ENCODE measurements at places on chromosomes 1 and 21.

GRCh38 chr1:162649583-162649982 is 17.3 kb downstream of the DDR2 start:
- DNase-seq, result no peak

DNA sequence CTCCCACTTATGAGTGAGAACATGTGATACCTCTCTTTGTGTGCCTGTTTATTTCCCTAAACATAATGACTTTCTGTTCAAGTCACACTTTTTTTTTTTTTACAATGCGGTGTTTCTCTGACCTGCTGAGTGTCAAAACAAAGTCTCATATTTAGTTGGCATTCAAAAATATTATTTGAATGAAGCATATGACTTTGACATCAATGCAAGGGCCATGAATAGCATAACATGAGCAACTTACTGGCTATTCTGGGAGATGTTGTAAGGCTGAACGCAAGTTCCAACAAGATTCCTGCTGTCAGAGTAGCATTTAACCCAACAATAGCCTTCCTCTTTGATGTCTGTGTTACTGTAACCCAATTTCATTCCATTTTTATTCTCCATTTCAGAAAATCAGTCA is 2.0 kb upstream of the KRTAP19-1 start:
- DNase-seq, result no peak

- no peak for DNase-seq
These were observed 305.7 kb downstream of the MATN1 start for GRCh38 chr1:30417701-30418046.

DNA sequence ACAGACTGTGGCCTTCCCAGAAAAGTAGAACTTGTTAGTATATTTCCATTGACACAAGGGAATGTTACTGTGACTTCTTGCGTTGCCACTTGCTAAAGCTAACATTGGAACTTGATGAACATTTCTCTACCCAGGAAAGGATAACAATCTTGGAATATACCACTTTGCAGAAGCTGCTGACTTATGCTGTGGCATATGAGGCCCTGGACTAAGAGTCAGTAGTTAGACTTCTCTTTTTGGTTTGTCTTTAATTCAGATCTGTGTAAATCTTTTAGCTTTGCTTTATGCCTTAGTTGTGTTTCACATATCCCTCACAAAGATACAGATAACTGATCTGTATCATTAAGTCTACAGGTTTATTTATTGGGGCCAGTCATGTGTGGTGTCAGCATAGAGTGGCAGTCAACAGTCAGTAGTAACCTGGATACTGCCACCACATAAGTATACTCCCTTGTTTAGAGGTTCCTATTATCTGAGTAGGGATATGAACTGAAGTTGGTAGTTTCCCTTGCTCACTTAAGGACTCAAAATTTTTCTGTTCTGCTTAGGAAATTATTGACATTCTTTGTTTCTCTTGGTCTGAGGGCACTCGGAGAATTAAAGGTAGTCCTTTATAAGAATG is 14.7 kb downstream of the RNF2 start:
- no peak for DNase-seq

GRCh38 chr1:4380564-4381168 is 273.7 kb upstream of the AJAP1 start:
- peak; percentile 54 for DNase-seq

DNA sequence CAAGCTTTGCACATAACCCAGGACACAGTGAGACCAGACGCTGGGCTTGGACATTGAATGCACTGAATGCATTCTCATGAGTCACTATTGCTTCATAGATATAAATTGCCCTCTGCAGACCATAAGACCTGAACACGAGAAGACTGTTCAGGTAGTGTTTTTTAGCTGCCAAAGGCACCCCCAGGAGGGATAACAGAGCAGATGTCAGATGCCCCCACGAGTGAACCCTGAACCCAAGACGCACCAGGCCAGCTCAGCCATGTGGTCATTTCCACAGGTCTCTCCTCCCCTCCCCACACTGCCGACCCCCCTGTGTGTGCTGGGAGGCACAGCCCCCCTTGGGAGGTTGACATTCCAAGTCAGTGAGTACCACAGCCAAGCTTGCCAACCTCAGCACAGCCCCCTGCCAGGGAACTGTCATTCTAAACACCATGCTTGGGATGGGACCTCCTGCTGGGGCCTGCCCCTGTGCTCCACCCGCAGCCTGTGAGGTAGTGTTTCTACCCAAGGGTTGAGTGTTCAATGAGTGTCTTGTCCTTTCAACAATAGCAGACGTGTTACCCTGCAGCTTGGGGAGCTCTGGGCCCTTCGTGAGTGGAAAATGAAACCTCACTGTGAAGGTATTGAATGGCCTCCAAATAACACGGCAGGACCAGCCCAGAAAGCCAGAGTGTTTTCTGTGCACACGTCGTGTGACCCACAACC is 68.2 kb downstream of the PSMG1 start:
- DNase-seq, result no peak

DNA sequence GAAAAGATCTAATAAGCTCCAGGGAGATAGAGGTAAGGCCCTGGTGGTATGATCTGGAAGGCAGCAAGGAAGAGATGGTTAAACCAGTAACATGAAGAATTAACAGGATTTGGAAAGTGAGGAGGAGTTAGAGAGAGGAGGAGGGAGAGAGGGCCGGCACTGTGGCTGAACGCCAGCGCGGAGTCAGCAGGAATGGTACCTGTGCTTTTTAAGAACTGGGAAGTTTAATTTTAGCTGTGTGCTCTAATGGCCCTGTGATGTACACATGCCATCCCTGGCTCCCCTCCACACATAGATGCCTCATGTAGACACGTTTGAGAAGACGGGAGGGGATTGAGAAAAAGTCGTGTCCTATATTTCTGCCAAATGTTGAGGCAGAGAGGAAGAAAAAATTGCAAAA is 13.8 kb upstream of the AVPR1B start:
- no peak for DNase-seq

- DNase-seq, result no peak
These were observed 59.7 kb downstream of the RGL1 start for GRCh38 chr1:183864611-183865010.

- no peak for DNase-seq
These were observed 27.0 kb upstream of the SARS1 start for GRCh38 chr1:109186733-109187086.

DNA sequence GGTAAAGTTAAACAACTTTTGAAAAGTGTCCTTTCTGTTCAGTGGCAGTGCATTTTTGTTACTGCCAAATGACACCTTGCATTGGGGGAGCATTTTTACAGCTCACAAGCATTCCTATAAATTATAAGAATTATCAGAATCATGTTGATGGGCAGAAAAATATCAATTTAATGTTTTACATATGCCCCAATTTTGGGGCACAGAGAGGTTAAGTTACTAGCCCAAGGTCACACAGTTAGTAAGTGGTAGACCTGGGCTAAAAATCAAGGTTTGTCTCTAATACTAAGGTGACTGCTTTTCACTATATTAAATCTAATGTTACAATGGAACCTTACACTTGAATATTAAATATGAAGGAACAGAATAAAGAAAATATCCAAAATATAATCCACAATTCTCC is 180.1 kb upstream of the IVNS1ABP start:
- no peak for DNase-seq

DNA sequence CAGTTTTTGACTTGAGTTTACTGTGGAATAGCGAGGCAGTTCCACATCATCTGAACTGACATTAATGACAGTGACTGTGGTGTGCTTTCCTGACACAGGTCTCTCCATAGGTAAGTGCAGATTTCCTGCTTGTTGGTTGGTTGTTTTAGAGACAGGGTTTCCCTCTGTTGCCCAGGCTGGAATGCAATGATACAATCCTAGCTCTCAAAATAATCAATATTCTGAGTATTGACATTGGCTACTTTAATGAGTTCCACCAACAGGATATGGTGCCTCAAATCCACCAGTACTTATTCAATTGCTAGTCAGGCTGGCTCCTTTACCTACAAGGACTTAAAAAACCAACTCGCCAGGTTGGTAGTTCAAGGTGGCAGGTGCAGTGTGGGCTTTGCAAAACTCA is 63.8 kb downstream of the CLSTN1 start:
- DNase-seq, result no peak

GRCh38 chr1:201732351-201732750 is 96.6 kb upstream of the IPO9 start:
- DNase-seq, result no peak

- DNase-seq, result no peak
These were observed 4.1 kb upstream of the TTLL10 start for GRCh38 chr1:1169429-1170214.

DNA sequence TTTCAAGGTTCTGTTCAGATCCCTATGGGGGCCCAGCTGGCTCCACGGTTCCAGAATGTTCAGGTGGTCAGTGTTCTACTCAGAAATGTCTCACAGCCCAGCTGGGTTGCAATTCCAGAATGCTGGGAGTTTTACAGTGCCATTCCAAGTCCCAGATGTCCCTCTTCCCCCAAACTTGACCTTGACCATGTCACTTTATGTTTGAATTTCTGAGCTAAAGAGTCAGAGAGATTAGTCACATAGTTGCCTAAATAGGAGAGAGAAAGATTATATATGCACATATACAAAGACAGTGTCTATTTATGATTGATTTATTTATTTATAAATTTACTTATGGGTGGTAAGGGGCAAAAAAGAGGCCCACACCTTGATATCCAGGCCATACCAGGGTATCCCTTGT is 2.5 kb downstream of the GPR3 start:
- DNase-seq, result no peak

- DNase-seq, result no peak
These were observed 24.6 kb downstream of the MIXL1 start for GRCh38 chr1:226248091-226248490.

GRCh38 chr21:32940079-32941014 is 85.4 kb upstream of the OLIG2 start:
- peak; percentile 37 for DNase-seq

- DNase-seq, result no peak
These were observed 595.5 kb upstream of the CHRM3 start for GRCh38 chr1:238790882-238791281.

- no peak for DNase-seq
These were observed 61.4 kb upstream of the HMCN1 start for GRCh38 chr1:185672719-185673360.

- peak; percentile 49 for DNase-seq
These were observed 58.9 kb upstream of the CTTNBP2NL start for GRCh38 chr1:112337028-112337531.

- no peak for DNase-seq
These were observed 61.2 kb downstream of the NRIP1 start for GRCh38 chr21:15003463-15004135.

- no peak for DNase-seq
These were observed 48.5 kb downstream of the FH start for GRCh38 chr1:241470908-241471590.

DNA sequence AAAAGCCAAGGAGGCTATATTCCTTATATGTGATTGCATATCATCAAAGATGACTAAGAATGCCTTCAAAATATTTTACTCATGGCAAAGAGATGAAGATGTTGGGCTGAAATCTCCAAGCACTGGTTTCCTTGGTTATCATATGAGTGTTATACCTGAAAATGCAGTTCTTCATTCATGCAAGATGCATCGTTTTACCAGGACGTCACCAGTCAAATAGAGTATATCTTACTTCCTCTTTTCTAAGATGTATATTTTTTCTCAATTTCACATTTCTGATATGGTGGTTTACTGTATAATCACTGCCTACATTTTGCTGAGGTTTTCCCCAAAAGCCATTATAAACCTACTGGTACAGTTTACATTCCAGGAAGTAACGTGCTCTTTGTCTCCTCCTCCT is 1085.7 kb downstream of the NCAM2 start:
- no peak for DNase-seq

DNA sequence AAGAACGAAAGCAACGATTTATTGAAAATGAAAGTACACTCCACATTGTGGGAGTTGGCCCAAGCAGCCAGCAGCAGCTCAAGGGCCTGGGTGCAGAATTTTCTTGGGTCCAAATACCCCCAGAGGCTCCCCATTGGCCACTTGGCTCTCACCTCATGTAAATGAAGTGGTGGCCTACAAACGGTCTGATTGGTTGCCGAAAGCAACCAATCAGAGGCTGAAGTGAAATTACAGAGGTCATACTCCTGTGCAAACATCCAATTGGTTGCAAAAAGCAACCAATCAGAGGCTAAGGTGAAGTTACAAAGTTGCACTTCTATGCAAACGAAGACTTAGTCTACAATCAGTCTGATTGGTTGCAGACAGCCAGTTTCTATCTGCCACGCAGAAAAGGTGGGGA is 31.9 kb downstream of the FAM163A start:
- DNase-seq, result no peak

DNA sequence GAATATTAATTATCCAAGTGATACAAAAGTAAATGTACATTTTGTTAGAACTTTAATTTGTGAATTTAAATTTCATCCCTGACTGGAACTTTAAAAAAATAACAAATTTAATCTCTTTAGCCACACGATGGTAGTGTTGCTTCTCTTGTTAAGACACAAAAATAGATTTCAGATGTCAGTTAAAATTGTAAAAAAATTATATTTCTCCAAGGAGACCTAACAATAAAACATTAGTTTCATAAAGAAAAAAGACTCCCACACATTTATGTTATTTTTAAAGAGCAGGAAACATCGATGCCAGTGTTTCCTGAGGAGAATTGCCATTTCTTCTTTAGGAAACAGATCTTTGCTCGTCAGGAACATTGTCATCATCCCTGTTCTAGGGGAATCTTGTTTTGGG is 74.0 kb upstream of the DEPDC1 start:
- no peak for DNase-seq

- DNase-seq, result no peak
These were observed 644.4 kb downstream of the ADGRL2 start for GRCh38 chr1:82445132-82445531.

DNA sequence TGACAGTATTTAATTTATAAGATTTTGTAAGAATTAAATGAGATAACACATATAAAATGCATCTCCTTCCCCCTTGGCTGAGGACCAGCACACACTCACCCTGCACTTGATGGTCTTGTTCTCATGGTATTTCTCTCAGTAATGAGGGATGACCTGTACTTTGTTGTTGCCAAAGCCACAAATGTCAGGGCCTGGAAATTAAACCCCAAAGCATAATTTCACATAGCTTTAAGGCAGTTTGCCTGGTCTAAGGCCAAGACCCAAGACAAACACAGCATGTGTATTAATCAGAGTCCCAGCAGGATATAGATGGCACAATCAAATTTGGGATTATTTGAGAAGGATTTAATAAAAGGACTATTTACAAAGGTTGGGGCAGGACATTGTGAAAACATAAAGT is 48.6 kb upstream of the EPS15 start:
- no peak for DNase-seq

- DNase-seq, result no peak
These were observed 365.5 kb downstream of the KCTD3 start for GRCh38 chr1:215932558-215932957.

GRCh38 chr1:185373813-185374529 is 56.9 kb upstream of the IVNS1ABP start:
- DNase-seq, result no peak

Data from ACHN (cell line).